ENCODE measurements at places on chromosomes 1 and 21. TPM values are rescaled to one million over a fixed set of nuclear protein-coding genes. Genes with fewer than 3 reads are reported as not detected.

DNA sequence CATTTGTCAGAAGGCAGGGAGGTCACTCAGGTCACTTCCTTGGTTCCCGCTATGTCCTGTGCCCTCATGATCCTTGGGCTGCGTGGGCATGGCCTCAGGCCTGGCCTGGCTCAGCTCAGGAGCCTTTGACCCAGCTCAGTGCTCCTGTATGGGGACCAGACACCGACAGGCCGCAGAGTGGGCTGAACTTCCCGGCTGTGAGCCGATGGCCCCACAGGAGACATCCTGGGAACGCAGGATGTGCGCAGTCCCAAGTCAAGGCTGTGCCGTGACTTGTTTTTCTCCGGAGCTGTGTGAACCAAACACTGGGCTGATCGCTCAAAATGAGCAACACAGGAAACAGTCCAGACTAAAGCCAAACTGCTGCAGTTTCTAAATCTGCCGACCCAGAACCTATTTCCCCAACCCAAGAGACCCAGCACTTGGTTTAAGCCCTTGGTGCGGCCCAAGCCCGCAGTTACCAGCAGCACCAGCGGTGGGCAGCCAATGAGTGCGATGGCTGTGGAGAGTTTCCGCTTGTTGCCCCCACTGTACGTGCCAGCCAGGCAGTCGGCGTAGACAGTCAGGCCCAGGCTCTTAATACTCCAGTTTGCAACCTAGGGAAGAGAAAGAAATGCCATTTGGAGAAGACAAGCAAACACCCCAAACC is 92.3 kb upstream of the GCLM start:
- no peaks in the 10 kb centered on the region for H3K27me3 ChIP-seq
- DNase-seq = peak; percentile 33
- H3K4me1 ChIP-seq = no peaks in the 10 kb centered on the region
- peak overlapping the region; percentile 53 for H3K27ac ChIP-seq

DNA sequence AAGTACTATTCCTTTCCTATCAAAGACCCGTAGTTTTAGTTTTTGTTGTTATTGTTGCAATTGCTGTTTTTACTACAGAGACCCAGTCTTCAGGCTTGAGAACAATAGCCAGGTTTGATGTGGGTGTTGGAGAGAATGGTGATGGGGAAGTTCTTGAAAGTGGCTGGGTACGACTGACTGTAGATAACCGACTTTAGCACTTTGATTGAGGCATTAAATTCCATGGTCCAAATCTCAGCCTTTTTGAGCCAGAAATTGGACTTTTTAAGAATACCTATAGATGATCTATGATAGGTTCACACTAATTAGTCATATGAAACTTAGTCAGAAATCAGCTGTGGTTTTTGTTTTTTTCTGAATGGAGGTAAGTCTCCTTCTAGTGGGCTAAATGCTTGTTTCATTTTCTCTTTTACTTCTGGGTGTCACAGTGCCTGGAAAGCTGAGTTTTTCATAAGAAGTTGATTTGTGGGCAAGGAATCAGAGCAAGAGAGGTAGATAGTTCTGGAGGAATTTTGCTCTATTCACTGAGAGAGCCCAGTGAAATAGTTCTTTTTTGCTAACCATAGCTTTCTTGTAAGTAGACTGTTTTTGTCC is 2.8 kb downstream of the PPIH start:
- H3K27ac ChIP-seq = no peak overlapping the region
- H3K4me3 ChIP-seq = no peak overlapping the region
- H3K36me3 ChIP-seq = peaks cover 4% of the 10 kb centered on the region
- peaks cover 9% of the 10 kb centered on the region for H3K4me1 ChIP-seq
- no peak for DNase-seq

GRCh38 chr21:33371366-33371765 is 31.8 kb upstream of the IFNGR2 start:
- H3K4me1 ChIP-seq = no peaks in the 10 kb centered on the region
- no peaks in the 10 kb centered on the region for H3K36me3 ChIP-seq
- H3K27me3 ChIP-seq = no peaks in the 10 kb centered on the region

GRCh38 chr1:235051521-235051920 is 77.1 kb downstream of the TOMM20 start:
- DNase-seq = no peak
- peak overlapping the region; percentile 6 for H3K27ac ChIP-seq
- no peak overlapping the region for H3K4me3 ChIP-seq
- H3K4me1 ChIP-seq = peaks cover 12% of the 10 kb centered on the region
- no peaks in the 10 kb centered on the region for H3K27me3 ChIP-seq

The DAB1 gene
- total RNA-seq = 1.0 TPM

The LYPD8 gene
- total RNA-seq = not detected

DNA sequence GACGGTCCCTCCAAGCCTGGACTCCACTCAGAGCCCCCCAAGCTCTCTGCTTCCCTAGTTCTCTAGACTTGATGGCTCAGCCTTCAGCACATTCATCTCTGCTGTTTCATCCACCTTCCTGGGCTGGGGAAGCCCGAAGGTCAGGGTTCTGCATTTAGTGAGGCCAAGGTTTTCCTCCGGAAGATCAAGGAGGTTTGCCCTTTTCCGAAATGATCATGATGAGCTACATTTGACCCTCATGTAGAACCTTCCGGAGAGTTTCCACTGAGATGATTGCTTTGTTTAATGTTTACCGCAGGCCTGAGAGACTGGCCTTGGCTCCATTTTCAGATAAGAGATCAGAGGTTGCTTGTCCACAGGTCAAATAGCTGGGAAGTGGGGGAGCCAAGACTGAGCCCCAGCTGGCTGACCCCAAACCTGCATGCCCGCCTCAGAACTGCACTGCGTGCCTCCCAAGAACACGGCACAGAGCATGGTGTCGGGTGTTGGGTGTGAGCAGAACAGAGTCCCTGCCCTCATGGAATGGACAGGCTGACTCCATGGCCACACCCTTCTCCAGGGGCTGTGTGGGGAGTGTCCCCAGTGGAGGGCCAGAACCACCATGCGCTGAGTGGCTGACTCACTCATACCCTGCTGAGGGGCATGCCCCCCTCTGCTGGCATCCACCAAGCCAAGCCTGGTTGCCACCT is 200.8 kb upstream of the TMEM51 start:
- H3K27me3 ChIP-seq = no peaks in the 10 kb centered on the region
- H3K4me3 ChIP-seq = no peak overlapping the region
- DNase-seq = no peak
- H3K4me1 ChIP-seq = peaks cover 3% of the 10 kb centered on the region
- no peak overlapping the region for H3K27ac ChIP-seq

DNA sequence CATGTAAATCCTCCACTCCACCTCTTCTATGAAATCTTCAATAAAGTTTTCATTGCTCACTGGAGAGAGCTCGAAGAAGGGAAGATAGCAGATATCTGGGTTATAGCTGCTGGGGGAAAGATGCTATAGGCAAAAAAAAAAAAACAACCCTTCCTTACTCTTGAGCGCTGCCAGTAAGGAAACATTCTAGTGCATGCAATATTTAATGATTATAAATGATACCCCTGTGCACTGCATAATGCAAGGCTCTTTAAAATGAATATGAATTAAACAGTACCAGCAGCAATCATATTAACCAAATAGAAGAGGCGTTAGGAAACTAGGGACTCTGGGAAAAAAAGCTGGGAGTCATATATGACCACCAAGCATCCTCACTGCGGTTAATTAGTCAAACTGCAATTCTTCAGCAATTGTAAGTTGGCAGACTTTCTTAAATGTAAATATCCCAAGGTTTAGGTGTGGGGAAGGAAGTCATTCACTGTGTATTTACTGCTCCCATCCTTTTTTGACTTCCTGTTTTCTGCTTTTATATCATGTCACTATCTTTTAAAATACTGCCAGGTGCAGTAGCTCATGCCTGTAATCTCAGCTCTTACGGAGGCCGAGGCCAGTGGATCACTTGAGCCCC is 3.7 kb upstream of the DMRTB1 start:
- DNase-seq = no peak
- no peak overlapping the region for H3K27ac ChIP-seq

- DNase-seq = no peak
- no peaks in the 10 kb centered on the region for H3K27me3 ChIP-seq
- H3K36me3 ChIP-seq = no peaks in the 10 kb centered on the region
- H3K4me3 ChIP-seq = peak overlapping the region; percentile 87
These were observed 898 bp downstream of the C1orf174 start for GRCh38 chr1:3898994-3899753.

DNA sequence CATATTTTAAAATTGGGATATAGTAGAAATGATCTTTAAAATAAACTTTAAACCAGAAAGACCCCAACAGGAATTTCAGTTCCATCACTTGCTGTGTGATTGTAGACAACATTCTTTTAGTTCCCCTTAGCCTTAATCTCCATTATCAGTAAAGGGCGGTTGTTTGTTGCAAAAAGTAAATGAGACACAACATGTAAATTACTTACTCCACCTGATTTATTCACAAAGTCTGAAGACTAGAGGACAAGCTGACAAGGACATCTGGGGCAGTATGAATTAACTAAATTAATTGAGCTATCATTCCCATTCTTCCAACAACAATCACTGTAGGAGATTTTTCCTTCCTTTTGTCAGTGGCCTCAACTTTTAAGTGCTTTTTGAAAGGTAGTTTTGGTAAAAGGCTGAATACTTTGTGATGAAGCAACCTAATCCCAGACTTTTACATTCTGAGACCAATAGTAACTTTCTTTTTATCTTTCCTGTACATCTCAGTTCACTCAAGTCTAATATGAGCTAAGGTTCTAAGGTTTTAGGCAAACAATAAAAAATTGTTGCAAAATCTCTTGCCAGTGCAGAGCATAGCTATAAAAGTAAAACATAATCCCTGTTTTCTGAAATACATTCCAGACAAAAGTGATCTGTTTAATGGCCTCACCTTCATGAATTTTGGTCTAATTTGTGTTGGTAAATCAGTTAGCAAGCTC is 6.2 kb downstream of the SLC19A2 start:
- peaks cover 1% of the 10 kb centered on the region for H3K36me3 ChIP-seq
- no peaks in the 10 kb centered on the region for H3K27me3 ChIP-seq
- H3K27ac ChIP-seq = no peak overlapping the region
- peaks cover 31% of the 10 kb centered on the region for H3K4me1 ChIP-seq
- H3K4me3 ChIP-seq = no peak overlapping the region

The COL6A1 gene
- total RNA-seq = 36.5 TPM

GRCh38 chr1:59096501-59096900 is 200.4 kb upstream of the FGGY start:
- no peaks in the 10 kb centered on the region for H3K36me3 ChIP-seq
- no peak overlapping the region for H3K27ac ChIP-seq
- H3K4me1 ChIP-seq = no peaks in the 10 kb centered on the region
- H3K4me3 ChIP-seq = no peak overlapping the region
- no peaks in the 10 kb centered on the region for H3K27me3 ChIP-seq

DNA sequence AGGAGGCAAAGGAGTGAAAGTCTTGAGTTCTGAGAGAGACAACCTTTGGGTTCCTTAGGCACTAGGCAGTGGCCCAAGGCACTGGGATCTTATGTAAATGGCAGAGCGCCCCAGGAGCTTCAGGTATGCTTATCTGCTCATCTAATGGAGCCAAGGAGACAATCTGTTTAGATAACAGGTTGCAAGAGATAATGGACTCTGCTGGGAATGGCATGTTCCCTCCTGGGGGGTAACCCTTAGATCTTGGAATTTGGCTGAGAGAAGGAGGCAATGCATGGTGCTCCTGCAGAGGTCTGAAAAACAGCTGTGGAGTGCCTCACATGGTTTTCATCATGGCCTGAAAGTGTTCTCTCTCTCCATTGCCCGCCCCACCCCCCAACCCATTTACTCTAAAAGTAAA is 44.1 kb upstream of the WLS start:
- H3K36me3 ChIP-seq = no peaks in the 10 kb centered on the region
- H3K27ac ChIP-seq = no peak overlapping the region
- DNase-seq = no peak
- H3K27me3 ChIP-seq = no peaks in the 10 kb centered on the region

GRCh38 chr1:47302472-47302871 is 11.5 kb downstream of the STIL start:
- H3K27me3 ChIP-seq = no peaks in the 10 kb centered on the region
- no peaks in the 10 kb centered on the region for H3K4me1 ChIP-seq
- no peak for DNase-seq
- H3K36me3 ChIP-seq = no peaks in the 10 kb centered on the region
- no peak overlapping the region for H3K27ac ChIP-seq

GRCh38 chr21:19807201-19807600 is 1191.0 kb upstream of the NCAM2 start:
- H3K4me3 ChIP-seq = no peak overlapping the region
- DNase-seq = no peak
- H3K27me3 ChIP-seq = no peaks in the 10 kb centered on the region

- no peak overlapping the region for H3K27ac ChIP-seq
- no peaks in the 10 kb centered on the region for H3K27me3 ChIP-seq
- no peak overlapping the region for H3K4me3 ChIP-seq
These were observed 29.0 kb downstream of the SOAT1 start for GRCh38 chr1:179322557-179322956.

DNA sequence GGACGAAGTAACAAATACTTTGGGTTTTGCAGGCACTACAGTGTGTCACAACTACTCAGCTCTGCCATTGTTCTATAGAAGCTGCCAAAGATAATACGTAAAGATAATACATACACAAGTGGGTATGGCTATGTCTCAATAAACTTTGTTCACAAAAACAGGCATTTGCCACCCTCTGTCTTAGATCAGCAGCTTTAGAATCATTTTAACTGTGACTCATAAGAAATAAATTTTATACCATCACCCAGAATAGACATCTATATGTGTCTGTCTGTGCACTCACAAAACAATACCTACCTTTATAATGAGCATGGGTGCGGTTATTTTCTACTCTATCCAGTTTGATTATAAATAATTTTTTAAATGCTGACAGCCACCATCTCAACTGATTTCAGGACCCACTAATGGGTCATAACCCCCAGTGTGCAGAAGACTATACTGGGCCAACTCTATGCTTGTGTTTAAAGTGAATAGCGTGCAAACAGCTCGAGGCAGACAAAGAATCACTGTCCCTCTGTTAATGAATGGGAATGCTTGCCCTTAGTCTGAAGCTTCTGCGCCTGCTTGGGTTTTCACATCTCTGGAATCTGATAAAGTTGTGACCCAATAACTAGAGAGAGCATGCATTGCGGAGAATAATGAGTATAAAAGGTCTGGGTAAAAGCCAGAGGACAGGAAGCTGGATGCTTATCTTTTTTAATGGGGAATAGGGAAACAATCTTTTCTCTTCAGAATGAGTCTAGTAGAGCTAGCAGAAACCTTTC is 216.2 kb downstream of the PLPP3 start:
- no peak for DNase-seq
- no peak overlapping the region for H3K27ac ChIP-seq
- no peaks in the 10 kb centered on the region for H3K4me1 ChIP-seq
- no peaks in the 10 kb centered on the region for H3K27me3 ChIP-seq
- H3K36me3 ChIP-seq = no peaks in the 10 kb centered on the region

The OLIG2 gene
- total RNA-seq = not detected

- no peaks in the 10 kb centered on the region for H3K4me1 ChIP-seq
- H3K36me3 ChIP-seq = no peaks in the 10 kb centered on the region
- no peak for DNase-seq
- no peaks in the 10 kb centered on the region for H3K27me3 ChIP-seq
These were observed 13.0 kb downstream of the BRINP3 start for GRCh38 chr1:190464690-190465089.

- DNase-seq = no peak
- H3K4me3 ChIP-seq = no peak overlapping the region
- H3K4me1 ChIP-seq = no peaks in the 10 kb centered on the region
These were observed 167.7 kb upstream of the TNR start for GRCh38 chr1:175911138-175911537.

- no peaks in the 10 kb centered on the region for H3K36me3 ChIP-seq
- H3K27me3 ChIP-seq = no peaks in the 10 kb centered on the region
- DNase-seq = no peak
- no peak overlapping the region for H3K4me3 ChIP-seq
These were observed 131.3 kb downstream of the CACHD1 start for GRCh38 chr1:64601207-64601606.

The AMY1B gene
- total RNA-seq = not detected
